ENCODE measurements at places on chromosomes 6 and 20.

GRCh38 chr6:166045173-166045859 is 122.3 kb downstream of the TBXT start:
- DNase-seq: no peak

- DNase-seq: no peak
These were observed 128.9 kb downstream of the GMDS start for GRCh38 chr6:2116496-2116895.

DNA sequence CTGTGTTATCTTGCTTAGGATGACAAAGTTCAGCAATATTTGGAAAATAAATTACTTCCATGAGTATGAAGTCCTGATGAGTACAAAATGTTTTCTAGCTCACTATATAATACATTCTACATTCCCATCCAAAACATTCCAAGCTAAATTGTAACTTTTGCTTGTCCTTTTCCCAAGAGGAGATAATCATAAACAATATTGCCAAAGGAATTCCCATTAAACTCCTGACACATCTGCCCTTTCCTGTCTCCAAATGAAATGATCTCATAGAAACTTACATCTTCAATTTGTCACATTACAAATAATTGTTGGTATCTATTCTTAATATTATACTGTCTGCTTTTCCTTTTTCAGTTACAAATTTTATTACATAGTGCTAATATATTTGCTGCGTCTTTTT is 20.4 kb upstream of the SENP6 start:
- DNase-seq: no peak

- no peak for DNase-seq
These were observed 78.6 kb upstream of the SMIM8 start for GRCh38 chr6:87243812-87244211.

DNA sequence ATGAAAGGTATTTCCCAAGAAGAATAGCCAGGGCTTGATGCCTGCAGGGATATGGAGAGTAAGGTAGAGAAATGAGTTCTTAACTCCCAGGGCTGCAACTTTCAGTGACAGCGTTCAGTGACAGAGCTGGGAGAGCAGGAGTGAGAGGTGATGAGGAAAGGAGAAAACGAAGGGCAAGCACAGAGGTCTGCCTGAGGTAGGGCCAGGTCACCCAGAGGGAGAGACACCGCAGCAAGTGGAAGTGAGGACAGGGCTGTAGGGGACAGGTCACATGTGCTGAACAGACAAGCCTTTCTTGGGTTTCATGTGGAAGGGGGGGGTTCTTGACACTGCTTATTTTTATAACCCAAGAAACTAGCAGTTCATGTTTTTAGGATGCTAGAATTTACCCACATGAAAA is 72.5 kb downstream of the PREP start:
- DNase-seq: no peak

Measured in CD4-positive, alpha-beta T cell treated with Interleukin-15 for 4 hours (primary cell).